ENCODE measurements at places on chromosomes 7 and 10.

DNA sequence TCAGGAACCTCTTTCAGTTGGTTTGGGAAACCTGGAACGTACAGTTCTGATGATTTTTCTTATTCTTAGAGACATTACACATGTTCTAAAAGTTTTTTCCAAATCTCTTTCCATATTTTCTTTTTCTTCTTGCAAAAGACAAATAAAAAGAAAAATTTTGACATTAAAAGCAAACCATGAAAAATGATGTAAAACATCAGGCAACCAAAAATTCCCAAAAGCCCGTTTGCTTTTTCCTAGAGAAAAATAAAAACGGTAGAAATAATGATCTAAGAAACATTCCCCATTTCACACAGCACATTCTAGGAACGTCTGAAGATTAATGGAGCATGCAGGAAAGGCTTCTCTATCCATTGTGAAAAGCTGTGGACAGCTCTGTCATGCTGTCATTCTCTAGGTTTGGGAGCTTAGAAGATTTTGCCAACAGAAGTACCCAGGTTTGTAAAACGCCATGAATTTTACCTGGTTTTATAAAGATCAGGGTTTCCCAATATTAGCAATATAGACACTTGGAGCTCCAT is 11.2 kb upstream of the PRTFDC1 start:
- DNase-seq = no peak

- DNase-seq = no peak
Measured at GRCh38 chr10:103196516-103196915, 3.4 kb upstream of the NT5C2 start.

DNA sequence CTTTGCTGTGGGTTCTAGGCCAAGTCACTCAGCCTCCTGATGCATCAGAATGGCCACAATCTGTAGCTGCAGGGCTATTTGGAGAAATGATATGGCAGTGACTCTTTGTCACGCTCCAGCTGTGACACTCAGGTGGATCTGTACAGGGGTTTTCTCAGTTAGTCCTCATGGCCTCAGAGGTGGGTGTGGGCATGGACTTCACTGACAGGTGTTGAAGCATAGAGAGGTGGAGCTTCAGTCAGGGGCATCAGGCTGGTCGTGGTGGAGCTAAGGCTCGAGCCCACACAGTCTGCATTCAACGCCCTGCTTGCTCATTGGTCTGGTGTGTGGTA is 21.2 kb downstream of the PALD1 start:
- no peak for DNase-seq

DNA sequence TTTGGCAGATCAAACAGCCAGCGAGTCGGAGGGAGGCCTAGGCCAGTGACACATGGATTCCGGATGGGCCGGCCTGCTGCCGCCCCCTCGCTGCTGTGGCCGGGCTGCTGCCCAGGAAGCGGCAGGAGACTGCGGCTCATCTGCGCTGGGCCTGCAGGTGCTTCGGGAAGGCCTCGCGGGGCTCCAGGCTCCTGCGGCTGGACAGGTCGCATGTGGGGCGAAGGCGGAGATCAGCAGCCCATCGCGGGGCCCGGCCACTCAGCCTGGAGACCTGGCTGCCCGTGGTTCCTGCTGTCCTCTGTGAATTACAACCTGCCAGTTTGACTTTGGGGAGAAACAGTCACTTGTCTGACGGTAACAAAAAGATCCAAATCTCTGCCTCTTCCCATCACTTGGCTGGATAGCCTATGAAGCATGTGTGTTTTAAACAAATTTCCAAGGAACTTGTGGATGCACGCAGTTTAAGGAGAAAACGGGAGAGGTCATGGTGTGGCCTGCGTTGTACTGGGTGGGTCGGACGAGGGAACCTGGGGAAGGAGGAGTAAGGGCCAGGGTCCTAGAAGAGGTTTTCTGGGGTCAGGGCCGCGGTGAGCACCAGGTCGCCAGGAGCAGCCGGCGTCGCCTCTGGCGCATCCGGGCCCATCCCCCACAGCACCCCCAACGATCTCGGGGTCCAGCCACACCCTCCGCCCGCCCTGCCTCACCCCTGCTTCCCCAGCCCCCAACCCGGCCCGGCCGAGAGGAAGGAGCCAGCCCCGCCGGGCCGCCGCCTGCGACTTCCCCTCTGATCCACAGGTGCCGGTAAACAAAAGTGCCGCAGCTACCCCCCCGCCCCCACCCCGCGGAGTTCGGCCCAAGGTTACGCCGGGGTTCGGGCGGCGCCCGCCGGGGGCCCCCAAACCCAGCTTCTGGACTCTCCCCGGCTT is 1.6 kb downstream of the SPOCK2 start:
- DNase-seq = no peak

GRCh38 chr7:26891400-26892350 is 27.3 kb upstream of the SKAP2 start:
- DNase-seq = no peak

DNA sequence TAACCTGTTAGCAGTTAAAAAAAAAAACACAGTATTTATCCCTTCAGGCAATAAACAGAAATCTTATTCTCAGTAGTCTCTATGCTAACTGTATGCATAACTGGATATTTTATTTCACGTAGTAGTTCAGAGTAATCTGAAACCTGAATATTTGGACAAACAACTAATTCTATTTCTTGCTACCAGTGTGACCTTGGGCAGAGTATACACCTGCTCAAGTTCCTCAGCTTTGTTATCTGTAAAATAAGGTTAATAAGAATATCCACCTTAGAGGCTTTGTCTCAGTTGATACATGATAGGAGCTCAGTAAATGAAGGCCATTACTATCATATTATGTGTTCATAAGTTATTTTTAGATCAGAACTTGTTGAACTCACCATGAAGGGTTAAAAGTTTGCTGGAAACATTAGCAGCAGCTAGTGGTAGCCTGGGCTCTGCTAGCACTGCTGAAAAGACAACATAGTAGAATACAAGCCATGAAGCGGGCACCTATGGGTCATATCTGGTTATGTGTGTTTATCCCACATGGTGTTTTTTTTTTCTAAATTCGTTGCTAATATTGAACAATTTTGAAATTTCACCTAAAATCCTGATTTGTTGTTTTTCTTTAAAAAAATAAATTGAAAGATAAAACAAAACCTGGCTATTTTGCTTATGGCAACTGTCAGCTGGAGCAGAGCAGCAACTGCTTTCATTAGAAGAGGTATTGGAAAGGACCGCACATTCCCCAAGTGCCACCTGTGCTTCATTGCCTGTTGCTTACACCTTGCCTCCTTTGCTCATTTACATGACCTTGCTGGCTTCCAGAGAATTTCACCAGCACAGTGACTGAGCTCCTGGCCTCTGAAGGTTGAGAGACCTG is 303.0 kb downstream of the PRKG1 start:
- no peak for DNase-seq

DNA sequence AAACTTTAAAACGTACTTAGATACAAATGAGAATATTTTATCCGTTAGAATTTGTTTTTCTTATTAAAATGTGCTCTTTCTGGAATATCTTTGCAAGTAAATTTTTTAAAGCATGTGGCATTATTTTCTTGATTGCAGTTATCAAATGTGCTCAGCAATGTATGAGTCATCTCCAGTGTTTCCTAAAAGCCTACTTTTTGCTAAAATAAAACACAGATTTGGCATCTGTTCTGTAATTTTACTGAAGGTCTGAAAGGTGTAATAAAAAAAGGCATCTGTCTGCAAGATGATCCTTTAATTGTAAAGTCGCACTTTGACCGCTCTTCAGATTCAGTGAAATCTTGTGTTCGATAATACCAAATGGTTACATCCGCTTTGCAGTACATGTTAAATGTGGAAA is 3.4 kb downstream of the GNAT3 start:
- DNase-seq = no peak

- no peak for DNase-seq
Measured at GRCh38 chr10:65531545-65531944, 1394.3 kb upstream of the LRRTM3 start.

DNA sequence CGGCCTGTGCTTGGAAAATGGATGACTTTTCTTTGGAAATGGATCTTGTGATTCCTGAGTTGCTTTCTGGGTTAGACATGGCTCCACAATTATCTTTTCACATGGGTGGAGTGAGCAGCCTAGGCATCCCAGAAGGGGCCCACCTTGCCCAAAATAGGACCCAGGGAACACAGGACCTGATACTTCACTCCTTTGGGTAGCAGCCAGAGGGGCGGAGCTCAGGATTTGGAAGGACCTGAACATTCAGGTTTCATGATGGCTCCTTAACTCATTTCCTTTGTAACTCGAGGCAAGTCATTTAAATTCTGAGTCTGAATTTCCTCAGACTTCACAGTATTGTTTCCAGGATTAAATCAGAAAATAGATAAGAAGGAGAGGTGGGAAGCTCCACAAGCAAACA is 178.3 kb upstream of the ZMIZ1 start:
- no peak for DNase-seq

GRCh38 chr7:129208667-129209066 is 16.2 kb upstream of the AHCYL2 start:
- DNase-seq = no peak

GRCh38 chr7:2080060-2080387 is 152.7 kb downstream of the MAD1L1 start:
- DNase-seq = no peak

- no peak for DNase-seq
Measured at GRCh38 chr7:44378744-44379143, 53.4 kb upstream of the CAMK2B start.

GRCh38 chr7:121371883-121372282 is 24.2 kb downstream of the FAM3C start:
- DNase-seq = no peak

DNA sequence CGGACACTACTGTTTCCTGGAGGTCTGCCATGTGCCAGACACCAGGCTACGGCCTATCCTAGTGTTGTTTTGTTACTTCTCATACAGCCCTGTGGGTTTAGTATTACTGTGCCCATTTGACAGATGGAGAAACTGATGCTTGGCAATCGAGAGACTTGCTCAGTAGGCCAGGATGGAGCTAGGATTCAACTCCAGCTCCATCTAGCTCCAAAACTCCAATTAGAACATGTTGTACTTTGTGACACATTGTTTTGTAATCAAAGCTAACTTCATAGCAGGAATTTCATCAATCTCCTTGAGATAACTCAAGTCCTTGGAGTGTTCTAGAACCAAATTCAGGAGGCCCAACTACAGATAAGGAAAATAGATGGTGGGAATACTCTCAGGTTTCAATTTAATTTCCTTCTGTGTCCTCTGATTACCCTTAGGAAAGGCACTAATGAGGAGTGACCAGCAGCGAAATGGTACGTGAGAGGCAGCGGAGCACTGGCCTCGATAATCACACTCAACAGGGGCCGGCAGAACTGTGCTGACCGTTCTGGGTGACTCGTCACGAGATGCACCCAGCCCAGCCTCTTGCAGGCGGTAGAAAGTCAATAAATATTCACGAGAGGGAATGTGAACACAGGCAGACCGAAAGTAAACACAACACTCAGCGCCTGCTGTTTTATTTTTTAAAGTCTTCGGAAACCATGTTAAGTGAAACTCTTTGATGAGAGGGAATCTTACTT is 269.6 kb upstream of the NEBL start:
- DNase-seq = no peak

DNA sequence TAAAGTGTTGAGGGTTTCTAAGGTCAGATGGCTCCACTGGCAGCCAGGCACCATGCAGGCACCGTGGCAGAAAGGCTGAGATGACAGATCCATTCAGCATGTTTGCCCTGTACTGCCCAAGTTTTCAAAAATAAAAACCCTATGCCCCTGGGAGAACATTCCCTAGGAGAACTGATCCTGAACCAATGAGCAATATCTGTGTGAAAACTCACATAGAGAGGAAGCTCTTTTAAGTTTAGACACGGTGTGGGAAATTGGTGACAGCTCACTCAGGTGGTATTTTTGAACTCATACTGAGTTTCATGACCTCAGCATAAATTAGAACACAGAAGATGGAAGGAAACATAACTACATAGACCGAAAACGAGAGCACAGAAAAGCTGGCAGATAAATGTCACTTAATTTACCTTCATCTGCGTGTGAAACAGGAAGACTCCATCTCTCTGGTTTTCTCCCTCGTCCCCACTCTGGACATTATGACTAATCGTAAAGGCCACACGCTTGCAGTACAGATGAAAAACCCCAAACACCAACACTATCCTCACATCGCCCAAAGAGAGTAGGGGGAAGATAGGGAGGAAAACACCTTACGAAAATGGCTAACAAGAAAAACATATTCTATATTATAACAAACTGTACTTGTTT is 127.8 kb downstream of the ICA1 start:
- no peak for DNase-seq
